ENCODE measurements at places on chromosomes 11 and 22.

DNA sequence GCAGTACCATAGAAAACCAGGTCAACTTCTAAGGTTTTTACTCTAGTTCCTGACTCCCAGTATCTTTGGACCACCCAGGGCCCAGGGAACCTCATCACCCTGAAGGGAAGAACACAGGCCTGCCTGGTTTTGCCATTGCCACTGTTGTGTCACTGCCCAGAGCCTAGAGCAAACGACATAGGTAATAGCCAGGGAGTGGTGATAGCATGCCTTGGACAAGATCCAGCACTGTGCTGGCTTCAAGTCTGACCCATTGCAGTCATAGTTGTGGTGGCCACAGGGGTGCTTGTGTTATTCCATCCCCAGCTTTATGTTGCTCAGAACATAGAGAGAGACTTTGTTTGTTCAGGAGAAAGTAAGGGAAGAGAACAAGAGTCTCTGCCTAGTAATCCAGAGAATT is 2310.2 kb downstream of the LRRC4C start:
- DNase-seq: no peak

DNA sequence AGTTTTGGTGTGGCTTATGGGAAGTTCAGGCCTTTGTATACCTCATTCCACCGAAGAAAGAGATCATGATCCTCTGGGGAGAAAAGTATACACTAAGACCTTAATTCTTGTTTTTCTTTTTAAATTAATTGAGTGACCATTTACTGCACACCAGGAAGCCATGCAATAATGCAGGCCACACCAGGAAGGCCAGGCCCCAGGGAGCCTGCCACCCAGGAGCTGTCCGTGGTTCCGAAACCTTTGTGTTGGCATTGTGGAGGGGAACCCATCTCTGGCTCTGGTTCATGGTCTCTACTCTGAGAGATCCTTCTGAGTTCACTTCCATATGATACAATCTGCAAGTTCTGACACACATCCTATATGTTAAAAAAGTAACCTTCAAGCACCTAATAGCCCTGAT is 291.8 kb downstream of the MIAT start:
- DNase-seq: no peak

DNA sequence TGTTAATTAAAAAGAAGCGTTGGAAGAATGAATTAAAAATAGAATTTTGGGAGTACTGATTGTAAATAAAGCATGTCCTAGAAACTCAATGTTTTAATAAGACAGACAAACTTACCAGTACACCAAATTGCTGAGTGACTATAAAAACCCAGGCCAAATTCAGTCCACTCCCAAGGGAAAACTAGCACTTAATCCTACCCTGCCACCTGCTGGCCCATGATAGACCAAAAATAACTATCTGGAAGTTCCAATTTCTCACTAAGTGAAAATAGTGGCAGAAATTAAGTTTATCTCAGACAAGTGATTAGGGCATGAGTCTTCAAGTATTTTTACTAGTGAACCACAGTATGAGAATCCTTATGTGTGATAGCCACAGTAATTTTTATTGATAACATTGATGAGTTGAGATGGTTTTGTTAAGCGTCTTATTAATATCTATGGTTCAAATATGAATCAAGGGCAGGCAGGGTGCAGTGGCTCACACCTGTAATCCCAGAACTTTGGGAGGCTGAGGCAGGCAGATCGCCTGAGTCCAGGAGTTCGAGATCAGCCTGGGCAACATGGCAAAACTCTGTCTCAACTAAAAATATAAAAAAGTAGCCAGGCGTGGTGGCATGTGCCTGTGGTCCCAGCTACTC is 9.8 kb upstream of the DDX10 start:
- DNase-seq: peak; percentile 43

DNA sequence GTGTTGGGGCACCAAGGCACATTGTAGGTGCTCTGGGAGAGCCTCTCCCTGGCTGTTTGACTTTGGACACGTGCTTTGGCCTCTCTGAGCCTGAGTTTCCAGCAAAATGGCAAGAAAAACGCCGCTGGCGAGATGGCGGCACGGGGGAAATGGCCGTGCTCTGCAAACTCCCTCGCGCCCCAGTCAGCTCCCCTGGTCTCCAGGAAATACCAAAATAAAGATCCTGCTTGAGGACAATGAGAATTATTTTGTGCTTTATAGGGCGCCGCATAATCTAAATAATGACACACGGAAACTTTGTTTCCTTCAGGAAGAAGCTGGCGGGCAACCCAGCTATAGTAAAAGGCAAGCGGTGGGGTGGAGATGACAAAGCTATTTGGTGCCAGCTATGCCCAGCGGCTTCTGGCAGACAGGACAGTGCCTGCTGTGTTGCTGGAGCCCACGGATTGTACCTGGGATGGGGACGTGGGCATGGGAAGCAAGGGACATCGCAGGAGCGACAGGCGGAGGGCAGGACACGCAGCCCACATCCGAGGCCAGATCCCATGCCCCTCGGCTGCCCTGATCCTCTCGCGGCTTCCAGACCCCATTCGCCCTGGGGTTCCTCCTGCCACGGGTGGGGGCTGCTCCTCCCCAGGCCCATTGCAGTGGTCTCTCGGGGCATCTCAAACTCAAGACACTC is 26.3 kb upstream of the RFPL3 start:
- DNase-seq: no peak

GRCh38 chr11:58719406-58720117 is 12.2 kb downstream of the GLYAT start:
- no peak for DNase-seq

- no peak for DNase-seq
These were observed 205.0 kb downstream of the BUD13 start for GRCh38 chr11:116567721-116568242.

DNA sequence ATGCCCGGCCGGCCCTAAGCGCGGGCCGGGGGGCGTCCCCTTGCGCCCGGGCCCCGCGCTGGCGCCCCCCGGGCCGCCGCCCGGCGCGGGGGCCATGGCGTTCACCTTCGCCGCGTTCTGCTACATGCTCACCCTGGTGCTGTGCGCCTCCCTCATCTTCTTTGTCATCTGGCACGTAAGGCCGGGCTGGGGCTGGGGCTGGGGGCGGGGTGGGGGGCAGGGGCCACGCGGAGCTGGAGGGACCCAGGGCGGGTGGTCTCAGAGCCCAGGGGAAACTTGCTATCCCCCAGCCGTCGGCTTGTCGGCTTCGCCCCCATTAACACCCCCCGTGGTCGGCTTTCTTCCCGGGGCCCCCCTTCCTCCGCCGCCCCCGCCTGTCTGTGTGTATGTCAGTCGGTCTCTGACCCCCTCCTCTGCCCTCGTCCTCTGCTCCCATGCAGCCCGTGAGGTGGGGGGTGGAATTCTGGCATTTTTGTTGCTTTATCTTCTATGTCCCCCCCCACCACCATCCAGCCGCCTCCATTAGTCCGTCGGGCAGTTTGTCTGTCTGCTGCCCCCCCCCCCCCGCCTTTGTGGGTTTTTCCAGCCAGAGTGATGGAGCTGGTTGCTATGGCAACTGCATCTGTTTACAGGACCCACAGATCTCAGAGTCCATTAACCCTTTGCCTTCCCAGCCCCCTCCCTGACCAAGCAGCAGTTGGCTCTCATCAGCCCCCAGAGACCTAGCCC is 552 bp downstream of the CNIH2 start:
- peak; percentile 49 for DNase-seq

DNA sequence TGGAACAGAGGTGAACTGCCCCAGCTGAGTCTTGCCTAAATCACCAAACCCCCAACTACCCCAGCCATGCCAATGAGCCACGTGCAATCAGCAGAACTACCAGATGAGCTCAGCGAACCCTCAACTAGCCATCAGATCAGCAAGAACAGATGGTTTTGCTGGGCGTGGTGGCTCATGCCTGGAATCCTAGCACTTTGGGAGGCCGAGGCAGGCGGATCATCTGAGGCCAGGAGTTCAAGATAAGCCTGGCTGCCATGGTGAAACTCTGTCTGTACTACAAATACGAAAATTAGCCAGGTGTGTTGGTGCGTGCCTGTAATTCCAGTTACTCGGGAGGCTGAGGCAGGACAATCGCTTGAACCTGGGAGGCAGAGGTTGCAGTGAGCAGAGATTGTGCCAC is 374.3 kb downstream of the NXPE2 start:
- DNase-seq: no peak

GRCh38 chr22:44669561-44669976 is 32.4 kb upstream of the PRR5 start:
- DNase-seq: peak; percentile 47

GRCh38 chr22:40453671-40454070 is 83.3 kb downstream of the SGSM3 start:
- DNase-seq: no peak

GRCh38 chr11:83785942-83786341 is 499.8 kb upstream of the CCDC90B start:
- no peak for DNase-seq

DNA sequence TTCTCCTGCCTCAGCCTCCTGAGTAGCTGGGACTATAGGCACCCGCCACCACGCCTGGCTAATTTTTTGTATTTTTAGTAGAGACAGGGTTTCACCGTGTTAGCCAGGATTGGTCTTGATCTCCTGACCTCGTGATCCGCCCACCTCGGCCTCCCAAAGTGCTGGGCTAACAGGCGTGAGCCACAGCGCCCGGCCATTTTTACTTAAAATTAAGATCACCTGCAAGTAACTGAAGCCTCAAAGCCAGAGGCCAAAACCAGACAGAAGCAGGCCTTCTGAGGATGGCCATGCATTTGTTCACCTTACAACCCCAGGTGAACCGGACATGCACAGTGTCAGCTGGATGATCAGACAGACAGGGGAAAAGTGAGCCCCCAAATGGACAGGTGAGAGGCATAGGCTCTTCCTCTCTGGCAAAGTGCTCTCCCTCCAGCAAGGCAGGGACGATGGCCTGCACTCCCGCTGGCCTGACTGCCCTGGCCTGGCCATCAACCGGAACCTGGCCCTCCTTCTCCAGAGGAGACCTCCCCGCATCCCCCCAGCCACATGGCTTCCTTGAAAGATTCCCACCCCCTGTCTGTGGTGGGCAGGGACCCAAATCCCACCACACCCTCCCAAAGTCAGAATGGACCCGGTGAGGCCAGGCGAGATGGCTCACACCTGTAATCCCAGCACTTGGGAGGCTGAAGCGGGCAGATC is 25.9 kb downstream of the APOBEC3H start:
- DNase-seq: no peak

GRCh38 chr11:69465236-69466000 is 16.0 kb upstream of the LINC01488 start:
- DNase-seq: no peak

GRCh38 chr11:121892863-121893262 is 223.2 kb downstream of the BLID start:
- no peak for DNase-seq

DNA sequence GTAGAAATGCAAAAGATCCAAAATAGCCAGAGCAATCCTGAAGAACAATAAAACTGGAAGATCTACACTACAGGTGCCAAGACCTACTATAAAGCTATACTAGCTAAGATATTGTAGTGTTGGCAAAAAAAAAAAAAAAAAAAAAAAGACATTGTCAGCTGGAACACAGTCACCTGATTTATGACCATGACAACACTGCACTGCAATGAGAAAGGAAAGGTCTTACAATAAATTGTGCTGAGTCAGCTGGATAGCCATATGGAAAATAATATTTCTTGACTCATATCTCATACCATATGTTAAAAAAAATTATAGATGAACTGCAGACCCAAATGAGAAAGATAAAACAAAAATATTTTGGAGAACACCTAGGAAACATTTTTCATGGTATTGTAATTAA is 3.1 kb upstream of the PANX3 start:
- no peak for DNase-seq

- no peak for DNase-seq
These were observed 47.0 kb downstream of the STIM1 start for GRCh38 chr11:3902441-3902840.

- DNase-seq: no peak
These were observed 7.8 kb downstream of the SLC5A1 start for GRCh38 chr22:32050678-32051515.

DNA sequence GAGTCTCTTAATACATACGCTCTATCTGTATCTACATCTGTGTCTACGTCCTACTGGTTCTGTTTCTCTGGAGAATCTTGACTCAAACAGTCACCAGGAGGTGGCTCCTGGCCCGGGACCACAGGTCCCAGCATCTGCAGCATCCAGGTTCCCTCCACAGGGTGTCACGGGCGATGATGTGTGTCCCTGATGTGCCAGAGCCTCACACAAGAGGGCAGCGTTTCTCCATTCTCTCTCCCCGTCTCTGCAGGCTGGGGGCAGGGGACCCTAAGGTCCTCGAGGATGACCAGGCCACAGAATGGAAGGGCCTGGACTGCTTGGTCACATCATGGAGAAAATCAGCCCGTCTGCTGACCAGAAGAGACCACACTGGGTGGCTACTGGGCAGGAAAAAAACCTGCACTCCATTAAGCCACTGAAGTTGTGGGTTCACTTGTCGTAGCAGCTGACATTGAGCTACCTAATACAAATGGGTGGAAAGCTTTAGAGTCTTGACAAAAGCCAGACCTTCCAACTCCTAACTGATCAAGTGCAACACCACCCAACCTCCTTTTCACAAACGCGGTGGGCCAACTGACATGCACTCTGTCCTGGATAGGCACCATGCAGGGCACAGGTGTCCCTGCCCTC is 392.5 kb downstream of the CTTN start:
- no peak for DNase-seq

GRCh38 chr11:33222052-33222750 is 35.0 kb upstream of the HIPK3 start:
- no peak for DNase-seq

DNA sequence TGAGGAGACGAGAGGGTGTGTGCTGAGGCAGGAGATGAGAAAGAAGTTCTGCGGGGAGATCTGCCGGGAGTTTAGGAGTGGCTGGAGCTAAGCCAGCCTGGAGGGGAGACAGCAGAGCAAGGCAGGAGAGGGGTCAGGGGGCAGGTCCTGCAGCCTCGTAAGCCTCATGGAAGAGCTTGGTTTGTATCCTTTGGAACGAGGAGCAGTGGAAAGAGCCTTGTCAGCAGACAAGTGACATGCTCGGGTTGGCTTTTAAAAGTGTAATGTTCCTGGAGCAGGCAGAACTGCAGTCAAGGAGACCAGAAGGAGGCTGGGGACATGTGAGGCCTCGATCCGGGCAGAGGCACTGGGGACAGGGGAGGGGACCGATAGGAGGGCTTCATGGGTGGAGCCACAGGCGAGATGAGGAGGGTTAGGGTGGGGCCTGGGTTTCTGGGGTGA is 21.4 kb upstream of the TUB start:
- DNase-seq: no peak

DNA sequence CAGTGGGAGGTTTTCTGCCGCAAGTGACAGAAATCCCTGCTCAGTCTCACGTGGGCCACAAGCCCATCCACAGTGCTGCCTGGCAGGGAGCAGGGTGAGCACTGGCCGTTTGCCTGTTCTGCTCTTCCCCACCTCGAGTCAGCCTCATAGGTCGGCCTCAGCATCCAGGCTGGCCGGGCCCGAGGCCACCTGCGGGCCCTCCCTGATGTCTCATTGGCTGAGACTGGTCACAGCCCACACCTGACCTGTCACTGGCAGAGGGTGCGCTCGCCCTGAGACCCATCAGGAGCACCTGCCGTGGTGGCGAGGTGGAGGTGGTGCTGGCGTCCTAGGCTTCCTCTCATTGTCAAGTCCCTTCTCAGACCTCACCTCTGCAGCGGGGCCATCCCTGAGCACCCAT is 72.1 kb downstream of the ELFN2 start:
- DNase-seq: no peak
